ENCODE measurements at places on chromosomes 11 and 22. TPM values are rescaled to one million over a fixed set of nuclear protein-coding genes. Genes with fewer than 3 reads are reported as not detected.

GRCh38 chr11:36425561-36426081 is 84.5 kb downstream of the TRAF6 start:
- no peaks in the 10 kb centered on the region for H3K27me3 ChIP-seq
- peaks cover 63% of the 10 kb centered on the region for H3K4me1 ChIP-seq
- H3K4me3 ChIP-seq: no peak overlapping the region
- no peak for DNase-seq

The P2RX6 gene
- total RNA-seq: 0.18 TPM

- H3K27ac ChIP-seq: no peak overlapping the region
- no peaks in the 10 kb centered on the region for H3K36me3 ChIP-seq
- peaks cover 1% of the 10 kb centered on the region for H3K4me1 ChIP-seq
- DNase-seq: no peak
- no peaks in the 10 kb centered on the region for H3K27me3 ChIP-seq
- no peak overlapping the region for H3K4me3 ChIP-seq
These were observed 74.7 kb downstream of the KCNQ1 start for GRCh38 chr11:2519517-2519861.

DNA sequence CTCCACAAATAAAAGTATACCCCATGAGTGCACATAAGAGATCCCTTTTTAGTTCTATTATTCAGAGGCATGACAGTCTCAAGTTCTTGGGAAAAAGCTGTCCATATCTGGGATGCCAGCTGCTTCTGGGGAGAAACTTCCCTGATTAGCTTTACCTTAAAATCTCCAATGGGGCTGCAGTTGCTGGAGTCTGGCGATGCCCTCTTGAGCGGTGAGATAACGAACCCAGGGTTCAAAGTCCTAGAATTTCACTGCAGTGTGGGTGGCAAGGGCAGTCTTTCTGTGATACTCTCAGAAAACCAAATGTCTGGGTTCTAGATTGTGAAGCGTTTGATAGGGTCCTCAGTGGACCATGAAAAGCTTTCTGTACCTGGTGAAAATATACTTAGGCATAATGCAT is 7.4 kb upstream of the PRR33 start:
- H3K36me3 ChIP-seq: no peaks in the 10 kb centered on the region
- DNase-seq: no peak

DNA sequence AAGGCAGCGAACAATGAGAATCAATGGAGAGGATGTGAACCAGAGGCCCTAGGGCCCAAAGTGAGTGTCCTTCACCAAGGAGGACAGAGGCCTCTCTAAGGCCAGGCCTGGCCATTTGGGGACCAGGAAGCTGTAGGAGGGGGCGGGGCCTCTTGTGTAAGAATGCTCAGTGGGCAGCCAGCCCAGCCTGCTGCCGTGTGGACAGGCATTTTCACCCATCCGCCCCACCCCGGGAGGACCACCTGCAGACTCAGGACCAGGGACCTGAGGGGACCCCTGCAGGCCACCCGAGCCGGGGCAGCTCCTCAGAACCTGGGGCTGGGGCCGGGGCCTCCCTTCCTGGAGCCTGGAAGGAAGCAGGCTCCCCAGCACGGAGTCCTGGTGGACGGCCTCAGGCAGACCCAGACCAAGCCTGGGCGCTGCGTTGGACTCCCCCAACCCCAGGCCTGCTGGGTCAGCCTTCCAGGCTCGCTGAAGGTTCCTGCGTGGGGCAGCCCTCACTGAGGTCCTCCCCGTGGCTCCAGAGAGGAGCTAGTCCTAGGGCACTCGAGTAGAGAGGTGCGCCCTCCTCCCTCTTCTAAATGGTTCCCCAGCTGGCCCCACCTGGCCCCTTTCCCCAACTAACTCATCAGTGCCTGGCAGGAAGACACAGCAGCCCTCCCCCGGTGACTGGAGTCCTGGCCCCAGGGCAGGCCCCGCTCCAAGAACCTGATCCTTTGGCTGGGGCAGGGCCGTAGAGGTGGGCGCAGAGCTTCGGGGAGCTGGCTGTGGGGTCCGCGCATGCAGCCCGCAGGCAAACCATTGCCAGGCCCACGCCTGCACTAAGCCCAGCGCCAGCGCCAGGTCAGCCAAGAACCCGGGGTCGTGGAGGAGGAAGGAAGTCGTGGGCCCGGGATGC is 1.5 kb upstream of the TRABD start:
- DNase-seq: no peak
- no peaks in the 10 kb centered on the region for H3K36me3 ChIP-seq
- H3K27me3 ChIP-seq: no peaks in the 10 kb centered on the region
- H3K4me1 ChIP-seq: peaks cover 59% of the 10 kb centered on the region

All from natural killer cell (primary cell).